ENCODE measurements at places on chromosomes 7 and 10. TPM values are rescaled to one million over a fixed set of nuclear protein-coding genes. Genes with fewer than 3 reads are reported as not detected.

GRCh38 chr7:138943061-138943460 is 38.1 kb downstream of the KIAA1549 start:
- no peak for DNase-seq

DNA sequence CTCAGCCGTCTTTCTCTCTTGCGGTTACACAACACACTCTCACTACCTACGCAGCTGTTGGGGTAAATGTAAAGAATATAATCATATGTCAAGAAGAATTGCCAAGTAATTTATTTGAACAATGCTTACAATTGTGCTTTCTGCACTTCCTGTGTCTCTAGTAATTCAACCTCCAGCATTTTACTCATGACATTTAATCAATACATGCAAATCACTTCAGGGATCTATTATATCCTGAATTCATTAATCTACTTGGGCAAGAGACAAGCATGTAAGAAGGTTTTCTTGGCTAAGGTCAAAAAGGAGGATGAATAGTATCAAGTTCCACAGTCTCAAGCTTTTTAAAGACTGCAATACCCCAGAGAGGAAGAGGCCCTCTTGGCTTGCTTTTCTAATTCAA is 562.9 kb upstream of the ADARB2 start:
- DNase-seq: no peak

GRCh38 chr7:132141109-132141508 is 435.2 kb downstream of the PLXNA4 start:
- no peak for DNase-seq

DNA sequence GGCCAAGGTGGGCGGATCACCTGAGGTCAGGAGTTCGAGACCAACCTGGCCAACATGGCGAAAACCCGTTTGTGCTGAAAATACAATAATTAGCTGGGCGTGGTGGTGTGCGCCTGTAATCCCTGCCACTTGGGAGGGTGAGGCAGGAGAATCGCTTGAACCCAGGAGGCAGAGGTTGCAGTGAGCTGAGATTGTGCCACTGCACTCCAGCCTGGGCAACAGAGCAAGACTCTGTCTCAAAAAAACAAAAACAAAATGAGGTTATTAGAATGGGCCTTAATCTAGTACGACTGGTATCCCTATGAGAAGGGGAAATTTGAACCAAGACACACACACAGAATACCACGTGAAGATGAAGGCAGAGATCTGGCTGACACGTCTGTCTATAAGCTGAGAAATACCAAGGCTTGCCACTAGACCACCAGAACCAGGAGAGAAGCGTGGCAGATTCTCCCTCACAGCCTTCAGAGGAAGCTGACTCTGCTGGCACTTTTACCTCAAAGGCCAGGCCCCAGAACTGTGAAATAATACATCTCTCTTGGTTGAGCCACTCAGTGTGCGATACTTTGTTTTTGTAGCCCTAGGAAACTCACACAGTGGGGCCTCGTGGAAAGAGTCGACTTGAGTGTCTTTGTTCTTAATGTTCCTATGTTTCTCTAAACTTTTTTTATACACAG is 59.6 kb downstream of the TMEM209 start:
- no peak for DNase-seq

DNA sequence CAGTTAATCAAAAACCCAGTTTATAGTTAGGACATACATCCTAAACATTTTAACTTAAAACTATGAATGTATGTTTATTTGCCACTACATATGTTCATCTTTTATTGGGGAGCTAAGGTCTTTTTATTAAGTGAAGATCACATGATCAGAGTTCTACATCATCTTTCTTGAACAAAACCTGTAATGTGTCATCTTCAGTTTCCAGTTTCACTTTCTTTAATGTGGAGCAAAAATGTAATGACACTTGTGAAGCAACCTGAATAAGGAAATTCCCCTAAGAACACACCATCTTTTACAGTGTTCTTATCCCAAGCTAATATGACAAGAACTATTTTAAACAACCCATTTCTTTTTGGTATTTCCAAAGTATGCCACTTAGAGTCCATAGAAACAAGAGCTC is 166.7 kb upstream of the BET1 start:
- no peak for DNase-seq

HOXA6 gene
- 0.29 TPM for total RNA-seq

LMBR1 gene
- 51.4 TPM for total RNA-seq

ASB10 gene
- total RNA-seq: not detected

Data from mucosa of gallbladder (tissue), 1 donor.